Kidney tubule cell (primary cell): ENCODE measurements at places on chromosomes 6 and 20.

DNA sequence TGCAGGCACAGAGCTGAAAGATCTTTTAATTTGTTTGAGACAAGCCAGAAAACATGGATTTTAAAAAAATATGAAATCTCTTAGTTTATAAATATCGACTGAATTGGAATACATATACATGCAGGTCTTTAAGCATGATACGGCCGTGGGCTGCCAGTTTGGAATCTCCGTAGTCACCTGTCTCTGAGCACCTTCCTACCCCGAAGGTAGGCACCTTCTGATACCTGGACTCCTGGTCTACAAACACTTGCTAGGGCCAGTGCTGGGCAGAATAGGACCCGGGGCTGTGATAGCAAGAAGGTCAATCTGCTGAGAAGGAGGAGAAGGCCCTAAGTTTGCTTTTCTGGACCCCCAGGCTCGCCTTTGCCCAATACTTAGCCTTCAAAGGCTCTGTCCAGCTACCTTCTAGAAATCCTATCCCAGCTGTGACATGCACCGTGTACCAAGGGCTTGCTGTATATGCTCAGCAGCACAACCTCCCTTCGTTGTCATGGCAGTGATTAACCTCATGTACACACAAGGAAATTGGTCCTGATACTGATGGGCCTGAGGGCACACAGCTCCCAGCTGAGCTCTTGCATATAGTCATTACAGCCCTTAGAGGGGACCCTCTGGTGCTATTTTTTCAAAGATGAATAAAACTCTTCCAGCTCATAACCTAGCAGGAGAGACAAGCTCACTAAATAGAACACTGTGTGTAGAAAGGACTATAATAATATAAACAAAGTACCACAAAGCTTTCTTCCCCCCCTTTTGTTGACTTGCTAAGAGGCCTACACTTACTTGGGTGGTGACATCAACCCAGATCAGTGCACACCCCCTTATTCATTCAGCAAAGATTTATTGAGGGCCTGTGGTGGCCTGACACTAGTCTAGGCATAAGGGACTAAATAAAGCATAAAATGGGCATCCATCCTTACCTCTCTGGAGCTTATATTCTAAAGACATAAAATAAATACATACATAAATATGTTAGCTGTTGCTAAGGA, 17.7 kb downstream of the SNPH start:
- peak; percentile 40 for DNase-seq

DNA sequence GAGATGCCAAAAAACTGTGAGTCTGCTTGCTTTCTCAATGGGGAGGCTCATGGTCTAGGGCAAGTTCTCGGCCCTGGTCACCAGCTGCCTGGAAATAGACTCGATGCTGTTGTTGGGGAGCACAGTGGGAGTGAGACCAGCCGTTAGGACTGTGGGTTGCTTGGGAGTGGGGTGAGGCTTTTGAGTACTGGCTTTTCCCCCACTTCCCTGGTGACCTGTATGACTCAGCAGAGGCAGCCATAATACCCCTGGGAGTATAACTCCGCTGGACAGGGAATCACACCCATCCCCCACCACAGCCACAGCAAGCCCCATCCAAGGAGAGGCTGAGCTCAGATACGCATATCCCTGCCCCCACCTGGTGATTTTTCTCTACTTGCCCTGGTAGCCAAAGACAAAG, 48.9 kb upstream of the OGFRL1 start:
- no peak for DNase-seq

- DNase-seq, result no peak
Measured at GRCh38 chr6:136426627-136427377, 123.4 kb downstream of the MAP7 start.

- no peak for DNase-seq
Measured at GRCh38 chr6:1496092-1496491, 106.7 kb downstream of the FOXF2 start.

GRCh38 chr6:718345-718744, 25.4 kb upstream of the EXOC2 start:
- DNase-seq, result no peak

GRCh38 chr6:15020119-15020770, 225.6 kb upstream of the JARID2 start:
- no peak for DNase-seq

DNA sequence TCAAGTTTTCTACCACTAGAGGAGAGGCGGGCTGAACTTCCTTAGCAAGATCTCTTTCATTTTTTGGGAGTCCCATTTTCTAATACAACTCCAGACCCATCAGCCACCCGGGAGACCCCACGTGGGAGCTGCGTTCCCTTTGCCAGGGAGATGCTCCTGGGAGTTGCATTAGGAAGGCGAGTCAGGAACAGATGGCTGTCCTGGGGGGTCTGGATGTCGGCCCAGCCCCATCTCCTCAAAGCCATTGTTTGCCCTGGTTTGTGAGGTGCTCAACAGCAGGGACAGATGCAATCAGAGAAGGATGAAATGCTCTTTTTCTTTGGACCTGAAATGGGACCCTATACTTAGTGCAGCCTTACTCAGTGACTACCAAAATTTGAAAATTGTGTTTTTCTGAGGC, 39.4 kb downstream of the CARMIL1 start:
- no peak for DNase-seq

GRCh38 chr6:110949679-110950285, 8.7 kb upstream of the GTF3C6 start:
- no peak for DNase-seq

DNA sequence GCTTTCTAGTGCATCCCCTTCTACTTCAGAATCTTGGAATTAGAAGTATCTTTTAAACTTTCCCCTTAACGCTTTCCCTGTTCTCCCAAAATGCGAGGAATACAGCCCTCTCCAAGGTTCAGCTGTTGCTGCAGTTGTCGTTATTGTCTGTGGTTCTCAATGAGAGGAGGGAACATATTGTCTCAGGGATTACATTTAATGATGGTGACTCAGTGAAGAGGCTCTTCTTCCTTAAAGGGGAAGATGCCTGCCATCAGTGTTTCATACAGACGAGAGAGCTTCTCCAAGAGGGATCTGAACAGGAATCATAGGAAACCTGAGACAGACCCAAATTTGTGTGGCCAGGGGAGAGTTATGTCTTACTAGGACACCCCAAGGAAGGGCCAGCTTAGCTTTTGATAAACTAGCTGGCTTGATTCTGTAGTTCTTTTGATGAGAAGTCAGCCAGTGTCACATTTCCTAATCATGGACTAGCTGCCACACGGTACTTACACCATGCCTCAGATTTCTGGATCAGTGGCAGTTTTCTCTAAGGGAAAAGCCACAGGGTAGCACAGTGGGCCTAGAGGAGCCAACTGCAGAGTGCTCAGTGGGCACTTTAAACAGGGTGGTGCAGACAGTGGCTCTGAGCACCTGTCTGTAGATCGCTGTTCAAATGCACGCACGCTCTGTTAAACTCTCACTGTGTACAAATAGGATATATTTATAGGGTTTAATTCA, 59.7 kb upstream of the TMEM181 start:
- no peak for DNase-seq

DNA sequence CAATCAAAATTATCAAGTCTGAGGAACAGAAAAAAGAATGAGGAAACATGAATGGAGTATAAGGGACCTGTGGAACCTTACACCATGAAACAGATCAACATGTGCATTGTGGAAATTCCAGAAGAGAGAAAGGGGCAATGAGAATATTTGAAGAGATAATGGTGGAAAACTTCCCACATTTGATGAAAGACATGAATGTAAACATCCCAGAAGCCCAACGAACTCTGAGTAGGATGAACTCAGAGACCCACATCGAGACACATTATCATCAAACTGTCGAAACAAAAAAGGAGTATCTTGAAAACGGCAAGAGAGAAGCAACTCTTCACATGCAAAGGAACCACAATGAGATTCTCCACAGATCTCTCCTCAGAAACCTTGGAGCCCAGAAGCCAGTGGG, 371.1 kb downstream of the CDKAL1 start:
- DNase-seq, result no peak

DNA sequence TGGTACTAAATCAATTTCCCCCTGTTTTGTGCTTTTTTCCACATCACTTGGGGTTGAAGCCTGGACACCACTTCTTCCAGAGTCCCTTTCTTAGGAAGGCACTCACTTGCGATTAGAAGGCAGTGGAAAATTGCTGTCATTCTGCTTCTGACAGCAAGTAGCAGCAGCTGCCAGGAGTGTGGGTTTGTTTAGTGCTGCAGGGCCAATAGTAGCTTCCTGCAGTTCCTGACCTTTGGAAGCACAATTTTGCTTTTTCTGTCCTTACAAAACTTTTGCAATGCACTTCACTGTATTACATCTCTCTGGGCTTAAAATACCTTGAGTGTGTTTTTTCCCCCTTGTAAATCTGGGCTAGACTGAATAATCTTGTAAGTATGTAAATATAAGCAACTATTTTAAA, 12.5 kb upstream of the HLA-DRA start:
- DNase-seq, result no peak

GRCh38 chr6:56314683-56315523, 67.5 kb upstream of the COL21A1 start:
- DNase-seq, result peak; percentile 55

DNA sequence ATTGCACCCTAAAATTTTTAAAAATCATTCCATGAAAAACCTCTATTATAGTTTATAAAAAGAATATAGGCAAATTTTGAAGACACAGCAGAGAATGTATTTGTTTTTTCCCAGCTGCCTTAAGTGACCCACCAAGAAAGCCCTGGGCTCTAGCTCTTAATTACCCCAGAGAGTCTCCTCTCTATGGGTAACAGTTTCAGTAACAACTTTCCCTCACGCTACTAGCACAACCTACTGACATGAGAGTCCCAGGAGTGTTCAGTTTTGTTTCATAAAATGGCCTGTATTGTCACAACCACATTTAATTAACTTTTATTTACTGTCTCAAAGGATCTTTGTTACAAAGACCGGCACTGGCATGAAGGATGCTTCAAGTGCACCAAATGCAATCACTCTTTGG, 41.5 kb downstream of the FHL5 start:
- no peak for DNase-seq

- DNase-seq, result peak; percentile 61
Measured at GRCh38 chr6:141165002-141165665, 967.6 kb upstream of the GJE1 start.

- DNase-seq, result no peak
Measured at GRCh38 chr6:15129887-15130286, 116.0 kb upstream of the JARID2 start.

DNA sequence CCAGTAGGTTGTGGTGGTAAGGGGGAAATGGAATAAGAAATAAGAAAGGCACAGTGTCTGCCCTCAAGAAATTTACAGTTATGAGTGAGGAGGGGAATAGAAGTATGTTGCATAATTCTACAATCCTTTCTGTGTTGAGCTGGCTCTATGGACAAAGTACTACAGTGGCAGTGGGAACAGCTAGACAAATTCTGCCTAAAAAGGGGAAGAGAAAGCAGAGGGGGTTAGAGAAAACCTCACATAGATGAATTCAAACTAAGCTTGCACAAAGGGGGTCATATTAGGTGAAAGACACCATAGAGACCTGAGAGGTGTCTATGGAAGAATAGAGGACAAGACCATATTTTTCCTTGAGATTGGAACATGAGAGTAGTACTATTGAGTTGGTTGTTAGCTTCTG, 146.9 kb upstream of the VGLL2 start:
- no peak for DNase-seq

DNA sequence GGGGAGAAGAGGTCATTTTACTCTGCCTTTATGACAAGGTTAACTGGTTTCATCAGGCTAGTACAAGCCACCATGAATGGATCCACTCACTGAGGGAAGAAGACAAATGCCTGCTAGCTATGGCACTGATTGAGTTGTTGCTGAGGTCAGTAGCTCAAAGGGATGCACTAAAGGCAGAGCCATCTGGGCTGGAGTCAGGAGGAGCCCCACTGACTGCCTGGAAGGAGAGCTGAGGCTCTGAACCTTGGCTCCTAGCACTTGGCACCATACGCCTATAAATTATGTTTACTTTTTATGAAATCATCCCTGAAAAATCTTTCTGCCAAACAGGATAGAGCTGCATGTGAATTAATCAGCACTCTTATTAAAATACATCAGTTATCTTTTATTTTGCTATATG, 104.6 kb downstream of the DTD1 start:
- DNase-seq, result no peak

DNA sequence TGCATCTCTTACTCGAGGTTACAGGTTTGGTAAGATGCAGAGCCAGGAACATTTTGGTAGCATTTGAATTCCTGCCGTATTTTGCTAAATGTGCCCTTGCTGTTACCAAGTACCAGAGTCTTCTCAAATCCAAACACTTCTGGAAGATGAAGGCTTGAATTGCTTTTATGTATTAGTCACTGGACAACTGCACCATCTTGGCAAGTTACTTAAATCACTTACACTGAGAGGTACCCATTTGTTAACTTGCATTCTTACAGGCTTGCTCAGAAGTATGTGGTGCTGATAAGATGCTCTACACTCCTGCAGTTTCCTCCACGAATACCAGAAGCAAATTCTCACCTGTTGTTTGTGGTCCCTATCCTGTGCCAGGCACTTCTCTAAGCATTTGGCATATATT, 12.7 kb downstream of the IL22RA2 start:
- peak; percentile 62 for DNase-seq

GRCh38 chr6:13447949-13448724, 39.3 kb downstream of the GFOD1 start:
- DNase-seq, result no peak

GRCh38 chr20:54029176-54029575, 41.2 kb downstream of the BCAS1 start:
- DNase-seq, result no peak

DNA sequence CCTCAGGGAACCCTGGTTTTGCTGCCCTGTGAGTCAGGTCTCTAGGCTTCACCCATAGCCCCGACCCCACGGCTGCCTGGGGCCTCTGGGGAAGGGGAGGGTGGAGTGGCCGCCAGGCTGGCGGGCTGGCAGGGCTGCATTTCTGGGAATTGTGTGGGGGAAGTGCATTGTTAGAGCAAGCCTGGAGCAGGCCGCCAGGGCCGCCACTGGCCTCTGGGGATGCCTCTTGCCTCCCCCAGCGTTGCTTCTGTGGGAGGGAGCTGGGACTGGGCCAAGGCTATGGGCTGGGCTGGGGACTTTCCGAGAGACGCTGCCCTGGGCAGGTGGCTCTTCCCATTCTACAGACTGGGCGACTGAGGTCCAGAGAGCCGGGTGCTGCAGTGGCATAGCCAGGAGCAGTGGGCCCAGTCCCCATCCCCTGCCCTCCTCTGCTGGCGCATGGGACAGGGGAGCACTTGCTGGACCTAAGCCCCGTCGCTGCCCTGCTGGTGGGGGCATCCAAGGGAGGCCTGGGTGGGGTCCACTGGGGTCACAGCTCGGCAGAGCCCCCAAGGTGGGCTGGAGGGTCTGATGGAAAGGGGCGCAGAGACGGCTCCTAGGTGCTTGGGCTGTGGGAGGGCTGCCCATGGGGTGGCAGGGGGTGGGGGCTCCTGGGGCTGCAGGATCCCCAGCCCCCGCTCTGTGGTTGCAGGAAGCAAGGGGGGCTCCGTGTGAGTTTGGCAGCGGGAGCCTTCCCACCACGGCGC, 6.6 kb upstream of the SOX18 start:
- peak; percentile 43 for DNase-seq

- no peak for DNase-seq
Measured at GRCh38 chr6:14259594-14260152, 142.1 kb downstream of the CD83 start.

GRCh38 chr20:15673206-15673605, 900.0 kb downstream of the KIF16B start:
- peak; percentile 89 for DNase-seq

- peak; percentile 88 for DNase-seq
Measured at GRCh38 chr6:107114213-107114925, 946 bp downstream of the BEND3 start.
